ENCODE measurements at places on chromosomes 2 and 18. TPM values are rescaled to one million over a fixed set of nuclear protein-coding genes. Genes with fewer than 3 reads are reported as not detected.

GULP1 gene
- total RNA-seq = 33.7 TPM

GNAL gene
- 8.0 TPM for total RNA-seq

DOK6 gene
- total RNA-seq = not detected

ADD2 gene
- 24.0 TPM for total RNA-seq

SGPP2 gene
- 0.55 TPM for total RNA-seq

EPB41L3 gene
- 0.18 TPM for total RNA-seq

TUBA4A gene
- total RNA-seq = 314 TPM

CNRIP1 gene
- 2.2 TPM for total RNA-seq

HSBP1L1 gene
- 12.9 TPM for total RNA-seq

CPLX4 gene
- total RNA-seq = not detected

CCDC178 gene
- total RNA-seq = not detected

RAX gene
- total RNA-seq = not detected

RAD51AP2 gene
- total RNA-seq = not detected

MYO7B gene
- total RNA-seq = 0.29 TPM

GAREM2 gene
- total RNA-seq = 6.1 TPM

MC5R gene
- not detected for total RNA-seq

PLA2R1 gene
- 2.4 TPM for total RNA-seq

INSIG2 gene
- total RNA-seq = 12.4 TPM

NYAP2 gene
- total RNA-seq = not detected

AOX1 gene
- total RNA-seq = 4.3 TPM

IL36A gene
- not detected for total RNA-seq

CIB4 gene
- 0.50 TPM for total RNA-seq

ARMC9 gene
- 13.1 TPM for total RNA-seq

RIT2 gene
- not detected for total RNA-seq

INHBB gene
- 22.9 TPM for total RNA-seq

CDH2 gene
- total RNA-seq = 32.4 TPM

CXCR1 gene
- not detected for total RNA-seq

CNDP1 gene
- total RNA-seq = not detected

CFAP221 gene
- total RNA-seq = not detected

RBM44 gene
- total RNA-seq = 0.23 TPM

ORC2 gene
- 11.2 TPM for total RNA-seq

CHRNG gene
- total RNA-seq = not detected

KIF1A gene
- 0.83 TPM for total RNA-seq

SMYD1 gene
- total RNA-seq = not detected

FANCL gene
- total RNA-seq = 26.9 TPM

ABCA12 gene
- total RNA-seq = 0.22 TPM

KATNAL2 gene
- 1.5 TPM for total RNA-seq

USP37 gene
- 5.3 TPM for total RNA-seq

LINC00305 gene
- not detected for total RNA-seq

TEKT4 gene
- total RNA-seq = not detected

TEX261 gene
- total RNA-seq = 82.8 TPM

COL4A3 gene
- 0.59 TPM for total RNA-seq

DNAJC27 gene
- total RNA-seq = 2.2 TPM

AQP12B gene
- not detected for total RNA-seq

TEX44 gene
- total RNA-seq = not detected

GPR45 gene
- not detected for total RNA-seq

MLPH gene
- total RNA-seq = 318 TPM

GBX2 gene
- total RNA-seq = 3.0 TPM

POU3F3 gene
- total RNA-seq = not detected

LBX2 gene
- total RNA-seq = 3.7 TPM

KIAA2012 gene
- not detected for total RNA-seq

TMEM17 gene
- total RNA-seq = 4.3 TPM

KCNK3 gene
- total RNA-seq = 0.81 TPM

RUFY4 gene
- total RNA-seq = not detected

RTP5 gene
- total RNA-seq = not detected

ACVR1C gene
- total RNA-seq = 0.05 TPM

CTIF gene
- 15.7 TPM for total RNA-seq

CEP192 gene
- 7.9 TPM for total RNA-seq

Measured in A549 treated with GW870086 at 1 μM for 4 hours (cell line).